Naive thymus-derived CD4-positive, alpha-beta T cell (primary cell): ENCODE measurements at places on chromosomes 3 and 15. TPM values are rescaled to one million over a fixed set of nuclear protein-coding genes. Genes with fewer than 3 reads are reported as not detected.
A peak's percentile ranks its signal among the peaks of the same experiment; 100 is the strongest.

DNA sequence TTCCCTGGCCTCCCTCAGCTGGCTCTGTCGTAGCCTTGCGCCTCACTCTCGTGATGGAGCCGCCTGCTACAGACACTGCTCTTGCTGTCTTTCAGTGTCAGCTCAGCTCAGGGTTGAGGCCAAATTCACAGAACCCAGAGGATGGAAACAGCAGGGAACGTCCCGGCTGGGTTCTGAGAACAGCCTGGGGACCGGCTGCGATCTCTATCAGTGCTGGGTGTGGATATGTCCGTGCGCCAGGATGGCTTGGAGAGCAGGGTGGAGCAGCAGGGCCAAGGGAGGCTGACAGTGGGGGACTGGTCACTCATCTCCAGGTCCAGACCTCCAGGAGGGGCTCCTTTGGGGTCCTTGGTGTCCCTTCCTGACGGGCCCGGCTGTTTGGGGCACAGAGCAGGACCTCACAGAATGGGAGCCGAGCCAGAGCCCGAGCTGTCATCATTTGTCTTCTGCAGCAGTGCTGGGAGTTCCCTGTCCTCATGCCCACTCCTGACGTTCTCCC is 18.4 kb downstream of the KLF15 start:
- DNase-seq: no peak

DNA sequence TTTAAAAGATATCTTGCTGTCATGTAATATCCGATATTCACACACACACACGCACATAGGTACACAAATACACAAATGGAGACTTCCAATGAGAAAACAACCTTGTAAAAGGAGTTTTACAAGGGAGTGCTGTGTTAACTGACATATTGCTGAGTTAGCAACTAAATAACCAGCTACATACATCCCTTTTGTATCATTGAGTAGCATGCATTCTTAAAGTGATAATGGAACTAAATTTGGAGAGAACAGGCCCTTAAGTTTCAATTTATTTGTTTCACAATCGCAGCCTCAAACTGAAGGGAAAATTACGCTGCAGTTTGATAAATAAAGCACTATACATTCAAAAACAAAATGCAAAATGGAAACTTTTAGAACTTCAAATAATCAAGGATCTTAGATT is 1046.0 kb upstream of the NR2F2 start:
- no peak for DNase-seq

DNA sequence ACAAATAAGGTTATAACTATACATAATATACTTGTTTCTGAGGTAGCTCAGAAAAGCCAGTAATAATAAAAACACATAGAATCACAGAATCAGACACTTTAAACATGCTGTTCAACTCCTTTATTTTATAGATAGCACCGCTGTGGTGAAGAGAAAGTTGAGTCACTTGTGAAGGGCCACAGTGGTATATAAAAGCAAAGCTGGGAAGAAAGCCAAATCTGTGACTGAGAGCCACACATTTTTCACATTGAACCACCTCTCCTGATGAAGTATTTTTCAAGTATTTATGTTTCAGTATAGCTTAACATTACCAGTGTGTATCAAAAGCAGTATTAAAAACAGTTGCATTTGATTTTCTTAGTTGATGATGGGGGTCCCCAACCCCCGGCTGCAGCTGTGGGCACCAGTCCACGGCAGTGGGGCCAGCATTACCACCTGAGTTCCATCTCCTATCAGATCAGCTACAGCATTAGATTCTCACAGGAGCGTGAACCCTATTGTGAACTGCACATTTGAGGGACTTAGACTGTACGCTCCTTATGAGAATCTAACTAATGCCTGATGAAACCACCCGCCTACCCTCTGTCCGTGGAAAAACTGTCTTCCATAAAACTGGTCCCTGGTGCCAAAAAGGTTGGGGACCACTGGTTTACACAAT is 46.2 kb downstream of the TBL1XR1 start:
- peak; percentile 41 for DNase-seq

PLA2G4D gene
- not detected for total RNA-seq

- DNase-seq: no peak
Measured at GRCh38 chr3:130088061-130088460, 6.4 kb downstream of the ALG1L2 start.

DNA sequence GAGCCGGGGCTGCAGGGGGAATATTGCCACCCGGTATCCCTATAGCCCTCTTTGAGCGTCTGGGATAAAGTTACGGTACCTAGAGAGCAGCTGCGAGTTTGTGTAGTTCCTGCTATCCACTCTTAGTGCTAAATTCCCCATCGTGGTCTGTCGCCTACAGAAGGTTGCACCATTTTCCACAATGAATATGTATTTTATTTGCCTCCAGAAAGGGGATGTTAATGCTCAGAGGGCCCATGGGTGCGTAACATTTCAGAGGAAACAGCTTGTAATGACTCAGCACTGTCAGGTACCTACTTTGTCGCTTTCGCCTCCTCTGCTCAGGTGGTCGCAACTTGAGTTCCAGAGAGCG is 1.1 kb downstream of the SLCO3A1 start:
- peak; percentile 22 for DNase-seq

RBPMS2 gene
- not detected in 2 replicates for total RNA-seq

DNA sequence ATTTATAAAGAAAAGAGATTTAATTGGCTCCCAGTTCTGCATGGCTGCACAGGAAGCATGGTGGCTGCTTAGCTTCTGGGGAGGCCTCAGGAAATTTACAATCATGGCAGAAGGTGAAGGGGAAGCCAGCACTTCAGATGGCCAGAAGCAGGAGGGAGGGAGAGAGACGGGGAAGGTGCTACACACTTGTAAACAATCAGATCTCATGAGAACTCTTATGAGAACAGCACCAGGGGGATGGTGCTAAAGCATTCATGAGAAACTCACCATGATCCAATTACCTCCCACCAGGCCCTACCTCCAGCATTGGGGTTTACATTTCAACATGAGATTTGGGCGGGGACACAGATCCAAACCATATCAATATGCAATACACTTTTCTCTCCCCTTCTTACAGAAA is 73.7 kb downstream of the ECT2 start:
- DNase-seq: no peak

GRCh38 chr3:115217678-115218451 is 70.8 kb upstream of the ZBTB20 start:
- DNase-seq: no peak

- DNase-seq: peak; percentile 75
Measured at GRCh38 chr3:51686512-51687215, 15.6 kb downstream of the TEX264 start.

ALS2CL gene
- total RNA-seq: 30.3 TPM

CPEB1 gene
- total RNA-seq: 1.0 TPM

TMC3 gene
- total RNA-seq: not detected in 2 replicates

ADCY5 gene
- total RNA-seq: not detected

- DNase-seq: no peak
Measured at GRCh38 chr3:88534534-88534933, 384.8 kb downstream of the C3orf38 start.

TTC21A gene
- total RNA-seq: 5.3 TPM

GRCh38 chr3:32844914-32845313 is 27.1 kb downstream of the TRIM71 start:
- DNase-seq: no peak

SATB1 gene
- 467 and 482 TPM in 2 replicates for total RNA-seq

CDC25A gene
- 0.61 TPM for total RNA-seq

STRA6 gene
- not detected for total RNA-seq

UNC13C gene
- not detected in 2 replicates for total RNA-seq
